SIG-M5 (cell line): ENCODE measurements at places on chromosomes 3 and 15.

DNA sequence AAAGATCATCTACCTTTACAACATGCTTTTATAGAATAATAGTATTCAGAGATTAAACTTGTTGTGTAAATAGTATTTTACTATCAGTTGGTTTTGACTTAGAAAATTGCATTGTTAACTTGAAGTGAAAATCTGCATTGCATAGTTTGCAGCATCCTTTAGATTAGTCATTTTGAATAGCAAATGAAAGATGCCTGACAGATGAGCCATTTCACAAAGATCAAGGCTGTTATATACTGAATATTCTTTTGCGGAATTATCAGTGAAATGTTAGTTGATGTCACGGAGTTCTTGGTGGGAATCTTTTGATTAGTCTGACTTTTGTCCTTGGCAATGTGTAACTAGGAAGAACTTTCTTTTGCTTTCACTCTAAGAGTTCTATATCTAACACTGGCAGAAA is 24.5 kb downstream of the RSRC1 start:
- DNase-seq = no peak

GRCh38 chr3:33537133-33537532 is 96.9 kb upstream of the UBP1 start:
- DNase-seq = no peak

- DNase-seq = no peak
These were observed 57.1 kb downstream of the CALML4 start for GRCh38 chr15:68148039-68148438.

- DNase-seq = no peak
These were observed at the start of gene NR2E3 for GRCh38 chr15:71810256-71811035. TSS of gene NR2E3 (plus strand) at chr15:71810554. CDS start at chr15:71810744, 190 bp downstream.

DNA sequence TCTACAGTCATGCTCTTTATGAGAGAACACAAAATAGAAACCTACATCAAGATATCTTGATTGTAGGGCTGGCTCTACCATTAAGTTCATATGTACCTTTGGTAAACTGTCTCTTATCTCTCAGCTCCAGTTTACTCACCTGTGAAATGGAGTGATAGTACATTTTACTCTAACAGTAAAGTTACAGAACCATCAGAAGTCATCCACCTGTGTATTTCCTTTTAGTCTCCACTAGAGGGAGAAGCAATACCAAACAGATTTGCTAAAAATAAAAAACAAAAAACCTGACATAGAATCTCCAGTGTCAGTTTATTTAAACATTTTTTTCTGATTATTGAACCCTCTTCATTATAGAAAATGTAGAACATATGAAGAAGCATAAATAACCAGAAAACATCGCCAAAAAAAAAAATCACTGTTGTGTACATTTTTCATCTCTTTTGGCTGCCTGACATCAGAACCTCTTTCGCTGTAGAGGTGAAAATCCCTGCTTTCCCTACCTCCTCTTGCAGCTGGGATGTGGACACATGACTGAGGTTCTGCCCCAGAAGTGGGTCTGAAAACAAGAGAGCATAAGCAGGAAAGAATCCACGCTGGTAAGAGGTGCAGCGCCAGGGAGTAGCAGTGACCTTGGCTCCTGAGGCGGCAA is 48.7 kb upstream of the WDR72 start:
- no peak for DNase-seq

- no peak for DNase-seq
These were observed 171.8 kb upstream of the DPH6 start for GRCh38 chr15:35717721-35718120.

- no peak for DNase-seq
These were observed 23.2 kb downstream of the CYP8B1 start for GRCh38 chr3:42852441-42852840.

- DNase-seq = no peak
These were observed 368.7 kb upstream of the ARHGEF26 start for GRCh38 chr3:153752405-153753027.

GRCh38 chr3:50211930-50212329 is 6.9 kb downstream of the SLC38A3 start:
- no peak for DNase-seq

GRCh38 chr15:62758126-62758951 is 284.2 kb upstream of the TPM1 start:
- no peak for DNase-seq

- no peak for DNase-seq
These were observed 249.8 kb downstream of the EDEM1 start for GRCh38 chr3:5437296-5437782.

DNA sequence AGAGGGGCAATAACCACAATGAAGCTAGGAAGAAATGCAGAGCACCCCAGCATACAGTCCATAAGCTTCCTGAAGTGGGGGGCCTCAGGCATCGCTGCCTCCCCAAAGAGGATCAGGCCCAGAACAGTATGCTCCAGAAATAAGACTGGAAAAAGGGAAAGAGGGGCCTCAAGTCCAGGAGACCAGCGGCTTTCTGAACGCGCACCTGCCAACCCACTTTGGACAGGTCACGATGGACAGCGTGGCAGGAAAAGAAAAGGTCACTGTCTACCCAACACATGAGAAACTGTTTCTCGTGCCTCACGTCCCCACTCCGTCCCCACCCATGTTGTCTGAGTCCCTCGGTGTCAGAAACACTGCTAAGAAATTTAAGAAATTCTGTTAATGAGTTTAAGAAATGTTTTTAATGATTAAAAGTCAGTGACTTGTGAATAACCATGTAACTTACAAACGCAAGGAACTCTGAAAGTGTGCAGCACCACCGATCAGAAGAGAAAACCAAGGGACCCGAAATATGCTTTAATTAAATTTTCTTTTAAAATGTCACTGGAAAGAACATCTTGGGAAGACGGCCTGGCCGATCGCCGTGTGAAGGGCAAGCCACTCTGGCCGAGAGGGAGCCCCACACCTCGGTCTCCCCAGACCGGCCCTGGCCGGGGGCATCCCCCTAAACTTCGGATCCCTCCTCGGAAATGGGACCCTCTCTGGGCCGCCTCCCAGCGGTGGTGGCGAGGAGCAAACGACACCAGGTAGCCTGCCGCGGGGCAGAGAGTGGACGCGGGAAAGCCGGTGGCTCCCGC is 1.7 kb upstream of the PPARG start:
- DNase-seq = no peak

DNA sequence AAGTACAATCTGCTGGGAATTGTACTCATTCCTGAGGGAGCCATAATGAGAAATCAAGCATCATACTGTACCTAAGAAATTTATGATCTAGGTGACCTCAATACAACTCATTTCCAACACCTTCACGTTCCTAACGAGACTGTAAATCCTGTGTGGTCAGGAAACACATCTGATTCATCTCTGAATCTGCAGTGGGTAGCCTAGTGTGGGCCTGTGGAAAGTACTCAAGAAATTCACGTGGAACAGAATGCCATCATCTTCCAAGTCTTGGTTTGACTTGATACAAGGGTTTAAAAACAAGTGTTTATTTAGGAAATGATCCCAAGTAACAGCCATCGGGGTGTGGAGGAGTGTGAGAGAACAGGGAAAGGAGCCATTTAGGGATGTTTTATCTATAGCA is 568.9 kb downstream of the EDEM1 start:
- no peak for DNase-seq

DNA sequence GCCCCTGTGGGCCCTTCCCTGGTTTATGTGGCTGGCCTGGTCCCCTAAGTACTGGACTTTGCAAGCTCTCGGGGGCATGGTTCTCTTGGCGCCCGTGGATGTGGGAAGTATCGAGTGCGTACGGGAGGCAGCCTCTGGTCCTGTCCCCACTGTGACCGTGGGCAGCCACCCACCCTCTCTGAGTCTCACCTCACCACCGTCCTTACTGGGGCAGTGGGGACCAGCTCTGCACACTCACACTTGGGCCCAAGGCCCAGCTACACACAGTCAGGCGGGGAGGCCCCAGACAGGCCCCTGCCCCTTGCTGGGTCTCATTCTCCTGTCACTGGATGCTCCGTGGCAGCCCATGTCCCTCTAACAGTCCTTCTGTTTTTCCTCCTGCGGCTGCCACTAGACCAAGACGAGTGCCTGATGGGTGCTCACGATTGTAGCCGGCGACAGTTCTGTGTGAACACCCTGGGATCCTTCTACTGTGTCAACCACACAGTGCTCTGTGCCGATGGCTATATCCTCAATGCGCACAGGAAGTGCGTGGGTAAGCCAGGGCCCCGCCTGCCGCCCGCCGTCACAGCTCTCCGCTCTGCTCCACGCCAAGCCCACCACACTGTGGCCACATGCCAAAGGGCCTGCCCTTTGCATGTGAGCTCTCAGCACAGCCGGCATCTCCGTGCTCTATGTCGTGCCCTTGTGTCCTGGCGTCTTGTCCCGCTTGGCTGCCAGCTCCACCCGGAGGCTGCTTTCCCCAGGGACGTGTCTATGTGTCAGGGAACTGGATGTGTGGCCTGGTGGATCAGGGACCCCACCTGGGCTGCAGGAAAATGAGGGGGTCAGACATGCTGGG is 72.7 kb downstream of the FBLN2 start:
- no peak for DNase-seq

DNA sequence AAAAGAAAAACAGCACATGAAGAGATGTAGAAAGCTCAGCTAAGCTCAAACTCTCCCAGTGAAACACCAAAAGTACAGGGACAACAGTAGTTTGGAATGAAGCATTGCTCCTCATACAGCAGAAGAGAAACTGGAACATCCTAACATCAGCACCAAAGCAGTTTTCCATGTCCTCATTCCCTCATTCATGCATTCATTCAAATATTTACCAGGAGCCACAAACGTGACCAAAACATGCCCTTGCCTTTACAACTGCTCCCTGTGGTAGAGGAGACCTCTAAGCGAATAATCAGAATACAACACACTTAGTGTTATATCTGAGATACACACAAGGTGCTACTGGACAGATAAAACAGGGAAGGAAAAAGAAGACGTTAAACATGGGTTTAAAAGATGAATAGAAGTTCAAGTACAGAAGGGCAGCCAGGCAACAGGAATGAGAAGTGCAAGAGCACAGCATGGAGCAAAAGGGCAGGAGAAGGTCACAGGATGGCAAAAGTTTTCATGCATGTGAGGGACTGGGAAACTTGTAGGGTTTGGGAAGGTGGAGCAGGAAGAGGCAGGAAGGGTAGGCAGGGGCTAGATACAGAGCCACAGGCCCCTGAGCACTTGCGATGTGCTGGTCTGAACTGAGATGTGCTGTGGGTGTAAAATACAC is 58.5 kb upstream of the LMCD1 start:
- DNase-seq = no peak

DNA sequence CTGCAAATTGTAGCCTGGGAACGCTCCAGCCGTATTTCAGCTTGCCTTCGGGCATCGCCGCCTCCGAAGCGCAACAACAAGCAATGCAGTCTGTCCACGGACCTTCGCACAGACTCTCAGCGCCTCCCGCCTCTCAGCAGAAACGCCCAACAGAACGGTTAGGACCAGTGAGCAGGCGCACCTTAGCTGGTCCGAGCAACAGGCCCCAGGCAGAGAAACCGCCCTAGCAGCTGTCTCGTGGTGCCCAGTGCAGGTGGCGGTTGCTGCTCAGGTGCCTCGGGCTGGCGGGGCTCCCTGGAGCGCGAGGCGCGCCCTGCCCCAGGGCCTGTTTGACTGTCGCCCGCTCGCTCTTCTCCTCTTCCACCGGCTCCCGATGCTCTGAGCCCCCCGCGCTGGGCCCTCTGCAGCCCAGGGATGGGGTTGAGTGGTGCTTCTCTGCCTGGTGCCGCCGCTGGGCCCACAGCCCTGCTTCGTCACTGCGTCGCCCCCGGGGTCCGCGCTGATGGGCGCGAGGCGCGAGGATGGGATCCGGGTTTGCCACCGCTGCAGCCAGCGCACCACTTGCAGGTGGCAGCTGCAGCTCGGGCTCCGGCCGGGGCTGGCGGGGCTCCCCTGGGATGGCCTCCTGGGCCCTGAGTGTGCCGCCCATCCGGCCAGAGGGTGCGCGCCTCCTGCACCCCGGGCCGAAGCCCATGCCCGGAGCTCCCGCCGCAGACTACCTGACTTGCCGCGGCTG is 268.4 kb upstream of the FRG2C start:
- no peak for DNase-seq

GRCh38 chr15:55858661-55859060 is 115.7 kb upstream of the PRTG start:
- DNase-seq = no peak

DNA sequence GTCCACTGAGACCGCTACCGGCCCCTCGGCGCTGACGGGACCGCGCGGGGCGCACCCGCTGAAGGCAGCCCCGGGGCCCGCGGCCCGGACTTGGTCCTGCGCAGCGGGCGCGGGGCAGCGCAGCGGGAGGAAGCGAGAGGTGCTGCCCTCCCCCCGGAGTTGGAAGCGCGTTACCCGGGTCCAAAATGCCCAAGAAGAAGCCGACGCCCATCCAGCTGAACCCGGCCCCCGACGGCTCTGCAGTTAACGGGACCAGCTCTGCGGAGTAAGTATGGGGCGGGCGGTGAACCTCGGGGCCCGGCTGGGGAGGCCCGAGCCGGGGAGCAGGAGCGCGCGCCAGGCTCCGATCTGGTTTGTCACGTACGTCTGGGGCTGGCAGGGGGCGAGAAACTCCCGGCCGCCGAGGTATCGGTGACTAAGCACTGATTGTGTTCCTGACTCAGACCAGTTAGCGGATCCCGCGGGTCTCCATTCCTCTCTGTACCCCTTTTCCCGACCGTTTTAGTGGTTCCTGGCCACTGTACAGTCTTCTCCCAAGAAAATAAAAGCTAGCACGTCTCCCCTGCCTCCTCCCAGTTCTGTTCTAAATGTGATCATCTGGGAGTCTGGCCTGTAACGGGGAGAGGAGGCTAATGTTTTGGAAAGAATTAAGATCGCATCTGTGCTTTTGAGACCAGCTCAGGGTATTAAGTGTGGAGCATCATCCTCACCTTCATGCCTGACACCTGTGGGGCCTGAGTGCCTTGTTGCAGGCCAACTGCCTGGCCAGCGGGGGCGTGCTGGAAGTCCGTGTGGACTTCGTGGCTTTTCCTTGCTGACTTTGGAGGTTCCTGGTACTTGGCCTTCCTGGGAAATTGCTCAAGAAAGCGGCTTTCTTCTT is 691 bp downstream of the MAP2K1 start:
- DNase-seq = no peak

DNA sequence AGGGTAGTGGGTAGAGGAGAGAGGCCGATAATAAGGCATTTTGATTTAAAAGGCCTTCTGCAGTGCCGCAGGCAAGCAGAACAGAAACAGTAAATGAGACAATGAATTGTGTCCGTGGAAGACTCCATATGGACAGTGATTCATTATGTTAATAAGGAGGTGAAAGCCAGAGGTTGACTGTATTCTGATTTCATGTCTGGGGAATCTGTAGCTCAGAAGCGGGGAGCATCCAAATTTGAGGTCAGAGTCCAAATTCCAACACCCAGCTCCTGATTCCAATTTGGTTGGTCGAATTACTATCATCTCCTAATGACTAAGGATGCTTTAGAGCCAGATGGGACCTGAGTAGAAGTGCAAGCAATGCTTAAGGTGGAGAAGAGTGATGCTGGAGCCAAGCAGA is 1.0 kb upstream of the TBC1D21 start:
- DNase-seq = no peak

DNA sequence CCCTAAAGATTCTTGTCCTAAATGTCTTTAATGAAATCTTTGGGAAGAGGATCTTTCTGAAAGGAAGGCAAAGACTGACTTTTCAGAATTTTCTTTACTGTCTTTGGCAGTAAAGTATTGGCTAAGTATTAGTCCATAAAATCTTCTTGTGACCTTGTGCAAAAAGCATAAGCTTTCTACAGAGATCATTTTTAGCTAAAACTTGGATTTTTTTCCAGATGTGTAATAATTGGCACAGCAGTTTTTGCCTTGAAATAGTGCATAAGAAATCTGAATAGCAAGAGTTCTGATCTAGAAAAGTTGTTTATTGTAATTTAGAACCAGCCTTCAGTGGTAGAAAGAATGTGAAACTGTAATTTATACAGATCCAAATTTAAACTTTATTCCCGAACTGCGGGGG is 122.8 kb upstream of the CGNL1 start:
- DNase-seq = no peak
